ENCODE measurements at places on chromosomes 3 and 15. TPM values are rescaled to one million over a fixed set of nuclear protein-coding genes. Genes with fewer than 3 reads are reported as not detected.
A peak's percentile ranks its signal among the peaks of the same experiment; 100 is the strongest.

- no peak for DNase-seq
These were observed 275.9 kb downstream of the DOCK3 start for GRCh38 chr3:50950591-50950990.

DNA sequence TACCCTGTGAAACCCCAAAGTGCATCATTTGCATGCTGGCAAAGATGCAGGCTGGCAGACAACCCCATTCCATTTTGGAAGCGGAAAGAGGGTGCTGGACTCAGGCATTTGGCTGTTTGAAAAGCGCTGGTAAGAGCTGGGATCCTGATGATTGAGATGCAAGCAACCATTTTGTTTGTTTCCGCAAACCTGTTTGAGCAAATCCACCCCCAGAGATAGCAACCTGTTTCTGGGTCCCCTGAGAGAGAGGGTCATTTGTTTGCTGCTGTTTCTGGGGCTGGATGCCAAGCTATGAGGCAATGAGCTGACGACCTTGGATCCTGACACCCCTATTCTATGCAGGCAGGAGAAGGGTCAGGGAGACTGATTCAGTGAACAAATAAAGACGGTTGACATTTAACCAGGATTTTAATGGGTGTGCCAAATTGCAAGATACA lies 9.8 kb downstream of the SLC6A1 start:
- DNase-seq, result no peak

DNA sequence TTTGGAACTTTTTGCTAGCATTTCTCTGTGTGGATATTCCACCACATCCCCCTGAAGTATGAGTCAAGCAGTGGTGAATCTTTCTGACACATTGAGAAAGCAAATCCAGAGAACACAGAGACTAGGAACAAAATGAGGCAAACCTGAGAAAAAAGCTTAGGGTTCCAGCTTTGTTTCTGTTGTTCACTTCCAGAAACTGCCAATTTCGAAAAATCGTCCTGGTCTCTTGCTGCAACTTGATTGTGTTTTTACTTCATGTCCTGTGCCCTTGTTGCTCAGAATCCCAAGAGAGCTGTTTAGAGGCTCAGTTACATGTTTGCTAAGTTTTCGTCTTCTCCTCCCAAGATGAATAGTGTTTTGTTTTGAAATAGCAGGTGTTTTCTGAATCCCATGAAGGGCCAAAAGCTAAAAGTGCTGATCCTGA lies 13.7 kb downstream of the MAP2K1 start:
- no peak for DNase-seq

DNA sequence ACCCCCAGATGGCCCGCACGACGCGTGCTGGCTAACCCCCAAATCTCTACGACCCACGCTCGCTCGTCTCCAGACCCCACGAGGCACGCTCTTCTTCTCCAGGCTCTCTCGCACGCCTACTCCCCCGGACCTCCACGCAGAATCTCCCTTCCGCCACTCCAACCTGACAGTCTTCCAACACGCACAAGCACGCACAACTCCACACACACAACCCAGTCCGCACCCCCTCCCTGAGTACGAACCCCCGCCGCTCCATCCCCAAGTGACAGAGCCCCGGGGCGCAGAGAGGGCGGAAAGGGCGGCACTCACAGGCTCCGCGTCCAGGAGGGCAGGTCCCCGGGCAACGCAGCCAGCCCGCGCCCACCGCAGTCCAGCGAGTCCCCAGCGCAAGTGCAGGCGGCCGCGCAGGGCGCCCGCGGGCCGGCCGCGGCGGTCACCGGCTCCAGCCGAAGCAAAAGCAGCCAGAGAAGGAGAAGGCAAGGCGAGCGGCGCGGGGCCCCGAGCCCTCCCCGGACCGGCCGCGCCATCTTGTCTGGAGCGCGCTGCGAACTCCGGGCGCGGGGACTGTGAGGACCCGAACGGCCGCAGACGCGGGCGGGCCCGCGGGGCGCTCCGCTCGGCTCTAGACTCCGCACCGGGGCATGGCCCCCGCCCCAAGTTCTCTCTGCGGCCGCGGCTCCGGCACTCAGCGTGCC lies 794 bp downstream of the LRIG1 start:
- peak; percentile 36 for DNase-seq

- peak; percentile 11 for DNase-seq
These were observed 2.0 kb downstream of the MECOM start for GRCh38 chr3:169661361-169662131.

- DNase-seq, result no peak
These were observed 109.2 kb upstream of the STT3B start for GRCh38 chr3:31423482-31423881.

DNA sequence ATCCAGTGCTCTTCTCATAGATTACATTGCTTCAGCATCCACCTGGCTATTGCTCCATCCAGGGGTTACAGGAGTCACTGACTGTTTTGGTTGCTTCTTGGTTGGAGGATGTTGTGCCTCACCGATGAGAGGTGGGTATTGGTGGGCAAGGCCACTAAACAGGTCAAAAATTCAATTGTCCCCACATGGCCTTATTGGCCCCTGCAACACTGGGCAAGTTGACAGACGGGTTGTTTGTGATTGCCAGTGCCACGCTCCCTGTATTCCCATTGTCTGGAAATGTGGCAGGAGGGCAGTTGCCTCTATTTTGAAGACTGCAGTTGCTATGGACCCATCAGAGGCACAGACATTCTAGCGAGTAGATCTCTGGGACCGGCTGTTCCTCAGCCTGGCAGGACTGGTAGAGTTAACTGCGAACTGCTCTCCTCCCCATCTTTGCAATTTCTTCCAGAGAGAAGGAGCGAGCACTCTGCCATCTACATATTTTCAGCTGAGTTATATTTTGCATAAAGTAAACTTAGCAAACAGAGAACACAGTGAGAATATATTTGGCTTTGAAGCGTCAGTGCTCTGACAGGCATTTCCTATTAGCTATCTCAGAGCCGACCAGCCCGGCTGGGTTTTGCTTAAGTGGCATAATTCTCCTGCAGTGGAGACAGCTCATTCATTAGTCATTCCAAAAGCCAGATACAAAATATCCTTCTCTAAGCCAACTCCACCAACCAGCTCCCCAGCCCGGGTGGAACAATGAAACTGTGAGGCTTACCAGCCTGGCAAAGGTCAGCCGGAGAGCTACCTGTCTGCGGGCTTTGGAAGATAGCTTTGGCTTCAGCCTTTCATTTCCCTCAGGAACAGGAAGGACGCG lies 26.0 kb upstream of the MAGEF1 start:
- no peak for DNase-seq

DNA sequence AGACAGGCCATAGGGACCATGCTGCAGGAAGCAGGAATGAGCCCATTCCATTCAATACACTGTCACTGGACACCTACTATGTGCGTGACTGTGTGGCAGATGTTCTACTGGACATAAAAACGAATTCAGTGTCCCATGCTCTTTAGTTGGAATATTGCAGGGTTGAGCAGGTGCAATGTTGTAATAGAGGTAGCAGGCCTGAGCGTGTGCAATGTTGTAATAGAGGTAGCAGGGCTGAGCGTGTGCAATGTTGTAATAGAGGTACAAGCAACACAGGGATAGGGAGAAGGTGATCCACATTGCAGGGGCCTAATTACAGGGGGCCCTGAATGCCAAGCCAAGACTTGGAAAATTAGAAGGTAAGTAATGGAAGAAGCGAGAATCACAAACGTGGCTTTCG lies 261.4 kb upstream of the HES1 start:
- no peak for DNase-seq

DNA sequence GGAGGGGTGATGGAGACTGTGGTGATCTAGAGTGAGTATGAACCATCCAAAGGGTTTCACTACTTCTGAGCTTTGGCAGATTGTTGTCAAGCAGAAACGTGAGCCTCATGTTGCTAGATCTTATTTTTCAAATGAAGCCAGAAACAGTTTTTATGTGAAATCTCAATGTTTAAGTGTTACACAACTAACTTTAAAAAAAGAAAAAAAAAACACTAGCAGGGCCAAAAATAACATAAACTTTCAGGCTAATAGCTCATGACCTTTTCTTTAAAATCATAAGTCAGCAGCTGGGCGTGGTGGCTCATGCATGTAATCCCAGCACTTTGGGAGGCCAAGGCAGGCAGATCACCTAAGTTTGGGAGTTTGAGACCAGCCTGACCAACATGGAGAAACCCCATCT lies 2.1 kb upstream of the HTR3D start:
- DNase-seq, result no peak

DNA sequence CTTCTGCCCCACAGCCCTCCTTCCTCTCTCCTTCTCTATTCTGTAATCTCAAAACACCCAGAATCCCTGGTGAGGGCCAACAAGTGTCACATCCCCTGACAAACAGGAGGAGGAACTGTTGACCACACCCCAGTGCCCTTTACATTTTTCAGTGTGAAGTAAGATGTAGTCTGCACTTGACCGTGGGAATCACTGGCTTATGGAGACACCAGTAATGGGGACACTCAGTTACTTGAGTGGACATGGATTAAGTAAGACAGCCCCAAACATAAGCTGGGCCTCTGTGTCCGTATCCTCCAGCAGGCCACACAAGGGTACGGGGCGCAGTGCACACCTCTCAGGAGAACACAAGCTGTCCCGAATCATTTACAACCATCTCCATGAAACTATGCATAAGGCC lies 28.4 kb upstream of the LIMD1 start:
- no peak for DNase-seq

DNA sequence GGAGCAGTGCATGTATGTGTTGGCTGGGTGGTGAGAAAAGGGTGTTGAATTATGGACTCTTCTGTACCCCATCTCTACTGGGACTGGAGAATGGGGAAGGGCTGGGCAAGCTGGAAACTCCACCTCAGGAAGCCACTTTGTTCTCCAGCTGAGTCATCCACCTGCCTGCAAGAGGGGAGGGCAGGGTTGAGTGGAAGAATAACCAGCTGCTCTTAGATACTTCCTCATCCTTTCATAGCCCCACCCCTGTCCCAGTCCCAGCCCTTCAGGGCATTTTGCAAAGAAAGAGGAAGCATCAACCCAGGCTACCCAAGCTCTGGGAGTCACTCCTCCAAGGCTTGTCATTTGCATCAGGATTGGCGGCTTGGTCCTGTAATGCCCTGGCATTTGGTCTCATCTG lies 33.1 kb downstream of the RAB11A start:
- DNase-seq, result no peak

DNA sequence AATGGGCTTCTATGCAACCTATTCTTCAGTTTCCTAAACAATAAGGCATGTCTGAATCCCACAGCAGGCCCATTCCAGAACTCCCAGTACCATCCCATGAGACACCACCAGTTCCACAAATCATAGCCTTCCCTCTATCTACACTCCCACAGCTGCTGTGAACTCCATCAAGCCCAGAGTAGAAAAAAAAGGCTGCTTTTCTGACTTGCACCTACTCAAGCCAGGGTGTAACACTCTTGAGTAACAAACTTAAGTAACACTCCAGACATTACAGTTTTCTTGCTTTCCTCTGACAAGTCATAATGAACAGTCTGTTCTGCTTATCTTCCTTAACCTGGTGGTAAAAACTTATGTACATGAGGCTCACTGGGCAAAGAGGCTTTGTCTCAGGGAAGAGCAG lies 283.1 kb downstream of the NFKBIZ start:
- no peak for DNase-seq

DNA sequence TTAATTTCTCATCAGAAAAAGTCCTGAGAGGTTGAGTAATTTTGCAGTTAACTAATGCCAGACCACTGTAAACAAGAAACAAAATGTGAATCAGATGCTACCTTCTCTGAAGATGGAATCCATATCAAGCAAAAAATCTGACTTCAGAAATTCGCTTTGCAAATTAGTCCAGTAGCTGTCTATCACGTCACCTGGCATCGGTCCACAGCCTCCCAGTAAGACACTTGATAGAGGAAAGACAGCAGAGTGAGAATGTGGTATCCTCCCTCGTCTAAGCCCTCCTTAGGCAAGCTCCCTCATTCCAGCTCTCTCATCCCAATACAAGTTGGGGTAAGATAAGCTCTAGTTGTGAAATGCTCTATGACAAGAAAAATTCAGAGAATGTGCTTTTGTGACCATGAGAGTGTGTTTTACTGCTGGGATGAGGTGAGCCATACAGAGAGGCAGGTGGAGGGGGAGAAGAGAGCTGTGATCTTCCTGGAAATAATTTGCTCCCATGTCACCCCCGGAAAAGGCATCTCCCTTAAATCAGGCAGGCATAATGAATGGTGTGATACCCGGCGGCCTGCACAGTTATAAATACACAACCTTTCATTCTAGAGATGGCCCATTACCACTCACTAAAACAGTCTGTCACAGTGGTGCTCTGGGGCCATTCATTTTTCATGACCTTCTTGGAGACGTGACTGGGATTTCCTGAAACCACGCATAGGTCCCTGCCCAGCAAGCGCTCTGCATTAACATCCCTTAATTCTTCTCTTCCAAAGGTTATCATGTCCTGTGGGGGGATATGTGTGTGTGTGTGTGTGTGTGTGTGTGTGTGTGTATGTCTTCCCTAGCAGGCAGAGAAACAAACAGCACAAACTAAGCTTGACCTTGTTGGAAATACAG lies 602.0 kb upstream of the KCNMB2 start:
- DNase-seq, result no peak

DNA sequence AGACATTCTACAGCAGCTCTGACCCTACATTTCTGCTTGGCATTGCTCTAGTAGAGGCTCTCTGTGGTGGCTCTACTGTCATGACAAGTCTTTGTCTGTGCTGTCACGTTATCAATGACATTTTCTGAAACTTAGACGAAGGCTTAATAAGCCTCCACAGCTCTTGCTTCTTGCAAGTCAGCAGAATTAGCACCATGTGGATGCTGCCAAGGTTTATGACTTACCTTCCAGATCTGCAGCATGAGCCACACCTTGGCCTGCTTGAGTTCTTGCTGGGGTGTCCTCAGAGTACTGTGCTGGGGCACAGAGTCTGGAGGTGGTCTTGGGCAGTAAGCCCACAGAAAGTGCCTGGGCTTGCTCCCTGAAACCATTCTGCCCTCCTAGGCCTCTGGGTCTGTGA lies 9.8 kb downstream of the RTP1 start:
- no peak for DNase-seq

The NOX5 gene
- polyA plus RNA-seq, result not detected

The AHSG gene
- not detected for polyA plus RNA-seq

The CTXN2 gene
- not detected for polyA plus RNA-seq

The SYNPR gene
- polyA plus RNA-seq, result not detected

The TNFAIP8L3 gene
- not detected for polyA plus RNA-seq

The CAND2 gene
- 3.4 TPM for polyA plus RNA-seq

The XRN1 gene
- 40.9 TPM for polyA plus RNA-seq

The IQCB1 gene
- polyA plus RNA-seq, result 21.5 TPM

The RBPMS2 gene
- not detected for polyA plus RNA-seq

The STARD5 gene
- polyA plus RNA-seq, result 13.5 TPM
